ENCODE measurements at places on chromosomes 16 and 17.

- DNase-seq: no peak
Measured at GRCh38 chr16:84462296-84463210, 41.9 kb downstream of the MEAK7 start.

DNA sequence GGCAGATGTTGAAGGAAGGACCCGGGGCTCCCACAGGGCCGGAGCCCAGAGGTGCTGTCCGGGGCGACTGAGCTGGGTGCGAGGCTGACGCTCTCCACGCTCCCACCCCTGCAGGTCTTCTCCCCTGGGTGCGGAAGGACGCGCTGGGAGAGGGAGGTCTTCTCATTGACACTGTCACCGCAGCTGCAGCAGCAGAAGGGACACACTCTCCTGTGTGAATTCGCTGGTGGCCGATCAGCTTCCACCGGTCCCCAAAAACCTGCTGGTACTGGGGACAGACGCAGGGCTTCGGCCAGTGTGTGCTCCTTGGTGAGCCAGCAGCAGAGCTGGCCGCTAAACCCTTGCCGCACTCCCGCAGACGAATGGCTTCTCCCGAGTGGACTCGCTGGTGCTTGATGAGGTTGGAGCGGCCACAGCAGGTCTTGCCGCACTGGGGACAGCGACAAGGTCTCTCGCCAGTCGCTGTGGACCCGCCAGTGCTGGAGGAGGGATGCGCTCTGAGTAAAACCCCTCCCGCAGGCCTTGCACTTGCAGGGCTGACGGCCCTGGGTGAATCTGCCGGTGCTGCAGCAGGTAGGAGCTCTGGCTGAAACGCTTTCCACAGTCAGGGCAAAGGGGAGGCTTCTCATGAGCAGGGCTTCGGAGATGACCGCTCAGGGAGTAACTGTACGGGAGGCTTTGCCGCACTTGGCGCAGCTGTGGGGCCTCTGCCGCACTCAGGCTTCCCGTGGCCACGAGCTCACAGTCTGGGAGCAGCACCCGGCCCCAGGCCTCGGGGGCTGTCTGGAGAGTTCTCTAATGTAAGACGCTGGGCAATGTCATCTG is 6.2 kb downstream of the ZNF843 start:
- no peak for DNase-seq

- no peak for DNase-seq
Measured at GRCh38 chr17:38920374-38921291, 4.8 kb upstream of the LASP1NB start.

DNA sequence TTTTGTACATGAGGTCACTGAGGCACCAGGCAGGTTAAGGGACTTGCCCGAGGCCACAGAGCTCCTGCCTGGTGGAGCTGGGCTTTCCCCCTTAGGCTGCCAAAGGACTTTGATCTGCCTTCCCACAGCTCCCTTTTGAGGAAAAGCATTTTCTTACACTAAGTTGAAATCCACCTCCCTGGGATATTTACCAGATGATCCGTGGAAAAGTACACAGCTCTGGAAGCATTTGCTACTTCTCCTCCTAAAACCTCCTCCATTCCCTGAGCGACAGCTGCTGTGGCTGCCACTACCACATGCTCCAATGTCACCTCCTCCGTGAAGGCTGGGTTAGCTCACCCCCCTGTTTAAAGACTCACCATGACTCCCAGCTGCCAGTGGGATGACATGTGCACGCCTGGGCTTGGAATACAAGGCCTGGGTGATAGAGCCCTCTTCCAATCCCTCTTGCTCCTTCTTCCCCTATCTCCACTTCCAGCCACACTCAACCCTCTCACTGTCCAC is 1.2 kb upstream of the MPRIP start:
- DNase-seq: no peak

- DNase-seq: no peak
Measured at GRCh38 chr17:9932491-9932890, 27.4 kb upstream of the RCVRN start.

GRCh38 chr17:62049299-62049698 is 15.8 kb downstream of the MED13 start:
- DNase-seq: no peak

- DNase-seq: no peak
Measured at GRCh38 chr16:87690911-87691685, 74.7 kb downstream of the KLHDC4 start.

DNA sequence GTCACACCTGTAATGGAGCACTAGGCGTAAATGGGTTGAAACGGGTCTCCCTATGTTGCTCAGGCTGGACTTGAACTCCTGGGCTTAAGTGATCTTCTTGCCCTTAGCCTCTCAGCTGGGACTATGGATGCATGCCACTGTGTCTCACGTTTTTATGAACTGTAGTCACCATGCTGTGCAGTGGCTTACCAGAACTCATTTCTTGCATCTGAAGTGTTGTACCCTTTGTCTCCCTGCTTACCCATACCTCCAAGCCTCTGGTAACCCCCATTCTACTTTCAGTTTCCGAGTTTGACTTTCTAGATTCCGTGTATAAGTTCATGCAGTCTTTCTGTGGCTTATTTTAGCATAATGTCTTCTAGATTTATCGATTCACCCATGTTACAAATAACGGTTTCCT is 7.7 kb downstream of the PYCARD start:
- DNase-seq: no peak

- no peak for DNase-seq
Measured at GRCh38 chr17:37490638-37491614, 1.2 kb downstream of the DUSP14 start.

DNA sequence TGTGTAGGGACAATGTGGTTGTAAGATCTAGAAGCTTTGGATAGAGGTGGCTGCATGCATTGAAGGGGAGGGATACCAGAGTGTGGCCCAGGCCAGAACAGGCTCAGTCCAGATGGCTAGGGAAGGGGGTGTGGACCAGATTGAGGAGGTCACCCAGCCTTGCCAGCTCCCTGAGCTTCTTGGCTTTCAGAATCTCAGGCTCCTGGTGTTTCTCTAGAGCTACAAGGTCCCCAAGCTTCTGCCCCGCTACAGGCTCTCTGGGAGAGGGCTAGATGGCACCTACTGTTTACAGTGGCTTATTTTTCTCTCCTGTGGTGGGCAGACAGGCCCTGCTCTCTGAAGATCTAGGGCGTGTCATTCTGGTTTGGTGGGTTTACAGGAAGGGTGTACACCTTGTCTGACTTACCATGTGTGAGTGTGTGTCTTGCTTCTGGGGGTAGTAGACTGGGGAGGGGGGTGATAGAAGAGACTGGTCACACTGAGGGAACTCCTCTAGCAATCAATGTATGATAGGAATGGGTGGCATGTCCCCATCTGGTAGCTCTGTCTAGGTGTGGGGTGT is 1.1 kb downstream of the RARA start:
- DNase-seq: no peak

DNA sequence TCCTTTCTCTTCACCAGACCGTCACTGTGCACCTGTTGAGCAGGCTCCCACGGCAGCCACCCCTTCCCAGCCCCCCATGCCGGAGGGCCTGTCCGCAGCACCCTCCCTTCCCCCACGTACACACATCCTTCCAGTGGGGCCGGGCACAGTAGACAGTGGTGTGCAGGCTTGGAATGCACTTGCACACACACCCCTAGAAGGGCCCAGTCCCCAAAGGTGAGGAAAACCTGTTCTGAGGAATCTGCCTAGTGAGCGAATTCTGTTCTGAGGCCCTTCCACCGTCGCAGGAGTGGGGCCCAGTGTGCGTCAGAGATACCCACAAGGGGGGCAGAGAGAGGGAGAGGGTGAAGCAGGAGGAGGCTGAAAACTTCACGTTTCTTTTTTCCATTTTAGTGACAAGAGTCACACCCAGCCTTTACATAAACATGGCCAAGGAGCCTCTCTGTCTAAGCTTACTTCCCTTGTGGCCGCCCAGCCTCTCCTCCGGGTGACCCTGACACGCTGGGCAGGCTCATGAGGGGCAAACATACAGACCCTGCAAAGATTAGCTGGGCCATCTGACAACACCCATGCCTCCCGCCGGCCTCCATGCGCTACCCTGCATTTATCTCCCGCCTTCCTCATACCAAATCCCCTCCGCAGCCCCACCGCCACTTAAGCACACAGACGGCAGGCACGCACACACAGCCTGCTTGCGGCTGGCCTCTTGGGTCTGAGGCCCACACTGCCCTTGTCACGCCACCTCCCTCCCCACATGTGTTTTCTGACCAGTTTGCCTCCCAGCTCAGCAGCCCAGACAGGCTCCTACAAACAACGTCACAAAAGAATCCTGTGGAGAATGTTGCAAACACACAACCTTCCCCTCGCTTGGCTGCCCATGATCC is 1.8 kb downstream of the ZBTB4 start:
- DNase-seq: no peak

- DNase-seq: no peak
Measured at GRCh38 chr17:51118330-51119195, 2.1 kb downstream of the SPAG9 start.

DNA sequence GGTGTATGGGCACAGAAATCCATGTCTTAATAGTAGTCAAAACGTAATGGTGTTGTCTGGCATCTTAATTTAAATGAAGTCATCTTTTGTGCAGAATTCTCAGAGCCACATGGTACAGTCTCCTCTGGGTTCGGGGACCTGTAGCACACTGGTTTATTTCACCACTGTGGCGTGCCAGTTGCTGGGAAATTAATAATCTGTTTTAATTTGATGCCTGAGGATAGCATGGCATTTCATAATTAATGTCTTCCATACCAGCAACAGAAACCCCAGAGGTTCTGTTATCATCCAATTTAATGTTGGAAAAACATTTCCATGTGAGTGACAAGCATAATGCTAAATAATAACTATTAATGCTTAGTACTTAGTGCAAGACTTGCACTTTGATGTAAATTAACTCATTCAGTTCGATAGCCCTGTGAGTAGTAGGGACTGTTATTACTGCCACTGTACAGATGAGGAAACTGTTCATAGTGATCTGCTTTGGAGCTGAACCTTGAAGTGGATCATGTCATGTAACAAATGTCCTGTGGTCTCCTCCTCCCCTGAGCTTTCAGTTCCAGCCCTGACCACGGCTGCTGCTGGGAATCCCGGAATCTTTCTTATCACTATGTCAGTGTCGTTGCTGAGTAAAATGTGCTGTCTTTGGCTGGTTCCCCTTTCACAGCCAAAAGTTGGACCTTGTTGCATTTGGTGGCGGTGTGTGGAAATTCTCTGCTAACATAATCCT is 51.2 kb downstream of the SNX29 start:
- DNase-seq: no peak

GRCh38 chr16:29816694-29817441 is 916 bp downstream of the PAGR1 start:
- peak; percentile 55 for DNase-seq

DNA sequence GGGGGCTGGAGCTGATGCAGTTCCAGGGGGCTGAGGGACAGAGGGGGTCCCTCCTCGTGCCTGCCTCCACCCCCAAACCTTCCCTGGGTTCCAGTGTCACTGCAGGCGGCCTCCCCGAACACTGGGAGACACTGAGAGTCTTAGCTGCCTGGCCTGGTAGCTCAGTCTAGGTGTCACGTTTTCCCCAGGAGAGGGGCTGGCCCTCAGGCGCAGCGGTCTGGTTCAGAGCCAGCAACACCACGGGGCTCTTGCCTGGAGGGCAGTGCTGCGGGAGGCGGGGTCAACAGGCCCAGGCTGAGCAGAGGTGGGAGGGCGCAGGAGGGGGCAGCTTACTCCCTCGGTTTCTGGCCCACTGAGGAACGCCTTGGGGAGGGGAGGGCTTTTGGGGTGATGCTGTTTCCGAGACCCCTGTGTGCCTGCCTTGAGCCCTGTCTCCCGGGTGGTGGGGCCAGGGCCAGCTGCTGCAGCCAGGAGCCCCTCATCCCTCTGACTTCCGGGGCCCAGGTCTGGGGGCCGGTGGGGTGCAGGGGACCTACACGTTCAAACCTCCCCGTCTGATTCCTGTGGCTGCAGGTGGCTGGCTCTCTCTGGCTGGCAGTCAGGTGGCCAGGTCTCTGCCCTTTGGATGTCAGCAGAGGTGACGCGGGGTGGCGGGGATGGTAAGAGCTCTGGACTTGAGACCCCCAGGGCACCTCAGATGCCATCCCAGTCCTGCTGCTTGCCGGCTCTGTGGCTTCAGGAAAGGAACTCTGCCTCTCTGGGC is 89.3 kb upstream of the GSE1 start:
- DNase-seq: no peak
